ENCODE measurements at places on chromosomes 4 and X.

DNA sequence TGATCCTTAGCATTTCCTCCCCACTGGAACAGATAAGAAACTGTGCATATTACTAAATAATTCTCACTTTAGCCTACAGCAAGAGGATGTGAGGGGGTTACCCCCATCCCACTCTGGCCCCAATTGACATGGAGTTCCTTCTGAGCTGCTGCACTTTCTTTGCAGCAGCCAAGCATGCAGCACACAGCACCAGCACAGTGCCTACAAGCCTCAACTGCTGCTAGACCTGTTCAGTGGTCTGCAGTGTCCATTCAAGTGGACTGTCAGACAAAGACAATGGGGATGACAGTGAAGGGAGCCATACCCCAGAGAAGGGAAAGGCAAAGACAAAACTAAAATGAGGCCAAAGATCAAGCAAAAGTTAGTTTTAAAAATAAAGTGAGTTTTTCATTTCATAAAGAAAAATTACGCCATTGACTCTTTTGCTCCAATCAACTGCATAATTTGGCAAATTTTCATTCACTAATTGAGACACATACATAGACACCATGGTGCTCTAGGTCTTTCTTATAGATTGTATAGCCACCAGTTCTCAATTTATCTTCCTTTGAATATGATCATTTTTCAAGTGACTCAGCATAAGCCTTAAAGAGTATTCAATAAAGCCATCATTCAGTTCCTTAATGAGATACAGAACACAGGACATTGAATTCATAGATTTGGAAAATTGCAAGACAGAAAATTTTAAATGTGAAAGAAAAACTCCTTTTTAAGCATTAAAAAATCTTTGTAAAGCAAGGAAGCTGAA is 410.6 kb downstream of the HNRNPD start:
- DNase-seq, result no peak

GRCh38 chr4:113563691-113564378 is 197.7 kb downstream of the CAMK2D start:
- DNase-seq, result no peak

DNA sequence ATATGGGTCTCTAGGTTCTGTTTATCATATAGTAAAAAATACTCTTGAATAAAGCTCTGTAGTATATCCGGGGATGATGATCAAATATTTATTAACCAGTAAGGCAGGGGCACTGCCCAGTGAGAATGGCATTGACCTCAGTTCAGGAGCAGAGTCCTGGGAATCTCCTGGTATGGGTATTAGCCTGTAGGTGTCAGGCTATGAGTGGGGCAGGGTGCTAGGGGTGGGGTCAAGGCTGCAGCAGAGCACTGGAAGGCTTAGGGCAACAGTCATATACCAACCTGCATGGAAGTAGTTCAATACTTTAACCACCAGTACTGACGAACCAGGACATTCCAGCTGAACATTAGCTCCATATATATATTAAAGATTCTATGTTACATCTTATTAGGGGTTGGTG is 220.4 kb upstream of the ANXA3 start:
- no peak for DNase-seq

- no peak for DNase-seq
Observed at GRCh38 chrX:148661035-148661434, 160.6 kb downstream of the AFF2 start.

DNA sequence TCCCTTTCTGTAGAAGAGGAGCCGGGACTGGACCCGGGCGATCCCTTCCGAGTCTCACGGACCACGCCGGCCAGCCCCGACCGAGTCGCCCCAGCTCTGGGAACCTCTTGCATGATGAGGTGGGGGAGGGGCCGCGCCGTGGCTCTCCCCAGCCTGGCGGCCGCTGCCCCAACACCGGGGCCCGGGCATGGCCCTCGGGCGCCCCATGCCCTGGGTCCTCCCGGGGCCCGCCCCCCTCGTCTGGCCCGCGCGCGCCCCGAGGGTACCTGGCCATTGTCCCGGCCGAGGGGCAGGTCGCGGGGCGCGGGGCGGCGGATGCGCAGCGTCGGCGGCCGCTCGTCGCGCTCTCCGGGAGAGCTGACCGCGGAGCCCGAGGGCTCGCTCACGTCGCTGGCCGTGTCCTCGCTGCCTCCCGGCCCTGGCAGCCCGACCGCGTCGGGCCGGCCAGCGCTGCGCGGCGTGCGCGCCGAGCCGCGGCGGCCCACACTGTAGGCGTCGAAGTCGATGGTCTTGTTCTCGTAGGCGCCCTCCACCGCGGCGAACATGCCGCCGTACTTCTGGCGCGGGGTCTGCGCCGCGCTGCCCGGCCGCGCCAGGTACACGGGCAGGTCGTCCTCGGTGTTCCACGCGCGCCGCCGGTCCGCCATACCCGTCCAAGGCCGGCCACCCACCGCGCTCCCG is 423 bp downstream of the CRMP1 start:
- no peak for DNase-seq

GRCh38 chr4:76779740-76780459 is 118.0 kb downstream of the SOWAHB start:
- DNase-seq, result no peak

DNA sequence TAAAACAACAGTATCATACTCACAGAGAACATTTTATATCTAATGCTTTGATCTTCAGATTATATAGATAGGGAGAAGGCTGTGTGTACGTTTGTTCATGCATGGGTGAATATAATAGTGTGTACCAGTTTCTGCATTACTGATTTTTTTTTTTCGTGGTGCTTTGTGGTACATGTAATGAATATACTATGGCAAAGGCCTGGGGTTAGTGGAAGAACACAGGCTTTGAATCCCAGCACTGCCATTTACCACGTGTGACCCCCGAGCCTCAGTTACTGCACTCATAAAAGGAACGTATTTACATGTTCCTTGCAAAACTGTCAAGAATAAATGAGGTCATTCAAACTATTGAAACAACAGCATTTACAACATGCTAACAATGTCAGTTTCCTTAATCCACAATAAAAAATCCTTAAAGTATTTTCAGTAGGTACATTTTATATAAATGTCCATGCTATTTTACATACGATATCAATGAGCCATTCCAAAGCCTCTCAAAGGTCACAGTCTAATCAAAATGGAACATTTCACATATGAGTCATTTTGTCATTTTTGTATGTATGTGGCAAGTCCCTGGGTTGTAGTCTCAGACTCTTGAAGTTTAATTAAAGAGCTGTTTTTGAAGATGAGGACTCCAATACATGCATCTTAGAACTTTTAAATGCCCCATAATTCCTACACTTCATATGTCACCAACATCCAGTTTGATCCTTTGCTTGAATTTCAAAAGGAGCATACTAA is 242.8 kb downstream of the PPP3CA start:
- DNase-seq, result no peak

DNA sequence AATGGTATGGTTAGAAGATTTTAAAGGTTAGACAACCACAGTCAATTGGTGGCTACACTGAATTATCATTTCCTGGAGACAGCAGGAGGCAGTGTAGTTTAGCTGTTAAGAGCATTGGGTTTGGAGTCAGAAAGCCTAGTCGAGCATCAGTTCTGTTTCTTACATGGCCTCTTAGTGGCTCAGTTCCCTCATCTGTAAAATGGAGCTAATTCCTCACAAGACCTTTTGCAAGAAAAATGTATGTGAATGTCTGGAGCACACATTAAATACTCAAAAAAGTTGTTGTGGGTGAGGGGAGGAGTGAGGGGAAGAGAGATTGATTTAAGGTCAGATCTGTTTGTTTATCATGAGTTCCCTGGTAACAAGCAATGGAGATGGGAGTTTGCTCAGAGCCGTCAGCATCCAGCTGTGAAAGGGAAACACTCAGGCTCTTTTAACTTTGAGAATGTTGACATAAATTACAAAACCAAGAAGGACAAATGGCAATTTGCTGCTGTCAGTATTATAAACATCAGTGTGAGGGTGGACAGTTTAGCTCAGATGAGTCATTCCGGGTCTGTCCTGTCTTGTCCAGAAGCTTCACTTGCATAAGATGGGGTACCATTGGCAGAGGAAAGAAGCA is 98.2 kb upstream of the PGRMC2 start:
- no peak for DNase-seq

DNA sequence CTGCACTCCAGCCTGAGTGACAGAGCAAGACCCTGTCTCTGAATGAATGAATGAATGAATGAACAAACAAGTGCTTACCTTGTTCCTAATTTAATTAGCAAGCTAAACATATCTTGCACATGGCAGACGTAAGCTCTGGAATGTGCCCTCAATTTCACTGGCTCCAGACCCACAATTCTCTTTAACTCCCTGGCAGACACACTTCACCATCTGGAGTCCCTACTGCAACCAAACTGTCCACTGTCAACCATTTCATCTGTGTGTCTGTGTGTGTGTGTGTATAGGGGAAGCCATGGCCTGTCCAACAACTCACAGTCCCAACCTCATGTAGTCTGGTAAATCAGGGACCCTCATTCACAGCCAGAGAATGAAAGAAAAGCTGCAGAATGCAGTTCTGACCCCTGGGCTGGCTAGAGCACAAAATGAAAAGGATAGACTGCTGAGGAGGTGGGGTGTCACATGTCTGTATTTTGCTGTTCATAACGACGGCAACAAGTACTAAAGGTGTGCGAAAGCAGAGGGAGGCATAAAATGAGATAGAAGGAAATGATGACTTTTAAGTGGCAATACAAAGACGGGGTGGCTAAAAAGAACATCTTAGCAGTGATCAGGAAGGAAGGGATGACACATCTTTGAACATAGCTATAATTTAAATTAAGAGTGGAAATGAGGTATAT is 114.1 kb downstream of the TSPAN5 start:
- DNase-seq, result no peak

GRCh38 chr4:93764639-93765246 is 63.8 kb upstream of the ATOH1 start:
- DNase-seq, result no peak

DNA sequence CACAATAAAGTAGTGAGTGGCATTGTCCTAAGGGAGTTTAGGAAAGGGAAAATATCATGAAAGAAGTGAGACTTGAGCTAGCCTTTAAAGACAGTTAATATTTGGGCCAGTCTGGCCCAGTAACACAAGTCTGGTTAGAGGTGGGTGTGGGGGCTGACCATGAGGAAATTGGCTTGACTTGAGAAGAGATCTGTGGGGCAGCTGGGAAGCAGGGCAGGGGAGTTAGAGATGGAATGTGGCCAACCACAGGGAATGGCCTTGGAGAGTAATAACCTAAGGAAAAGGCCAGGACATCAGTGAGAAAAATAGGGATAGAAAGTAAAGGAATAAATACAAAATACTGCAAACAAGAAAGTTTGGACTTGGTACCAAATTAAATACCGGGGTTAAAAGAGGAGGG is 71.3 kb downstream of the CLCN5 start:
- DNase-seq, result no peak

DNA sequence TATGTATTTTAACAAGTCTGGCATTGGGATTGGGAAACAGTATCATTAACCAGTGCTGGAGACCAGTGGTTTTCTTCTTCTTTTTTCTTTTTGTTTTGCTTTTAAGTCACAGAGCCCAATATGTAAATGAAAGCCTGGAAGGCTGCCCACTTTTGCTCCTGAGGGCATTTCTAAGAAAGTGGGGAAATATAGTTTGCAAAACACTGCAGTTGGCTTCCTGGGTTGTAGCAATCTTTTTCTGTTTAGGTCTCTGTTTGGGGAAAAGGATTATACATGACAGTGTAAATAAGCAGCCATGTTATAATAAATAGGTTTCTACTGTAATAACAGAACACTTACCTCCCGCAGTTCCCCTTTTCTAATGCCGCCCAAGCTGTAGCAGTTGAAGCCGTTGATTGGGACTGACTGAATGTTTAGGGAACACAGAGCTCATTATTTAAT is 105.5 kb downstream of the TMEM164 start:
- no peak for DNase-seq

DNA sequence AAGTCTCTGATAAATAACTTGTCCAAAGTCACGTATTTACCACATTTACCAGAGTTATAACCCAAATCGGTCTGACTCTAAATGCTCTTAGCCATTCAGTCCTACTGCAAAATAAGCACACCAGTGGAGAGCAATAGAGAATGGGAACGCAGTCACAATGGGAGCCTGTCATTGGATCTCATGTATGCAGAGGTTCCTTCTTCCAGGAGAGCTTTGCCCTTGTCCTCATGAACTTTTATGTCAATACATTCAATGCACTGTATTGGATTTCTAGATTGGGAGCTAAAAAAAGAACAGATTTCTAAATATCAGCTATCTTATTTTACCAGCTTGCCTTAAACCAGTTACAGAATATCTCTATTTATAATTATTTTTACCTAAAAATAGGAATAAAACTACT is 149.1 kb upstream of the CXXC4 start:
- DNase-seq, result no peak

DNA sequence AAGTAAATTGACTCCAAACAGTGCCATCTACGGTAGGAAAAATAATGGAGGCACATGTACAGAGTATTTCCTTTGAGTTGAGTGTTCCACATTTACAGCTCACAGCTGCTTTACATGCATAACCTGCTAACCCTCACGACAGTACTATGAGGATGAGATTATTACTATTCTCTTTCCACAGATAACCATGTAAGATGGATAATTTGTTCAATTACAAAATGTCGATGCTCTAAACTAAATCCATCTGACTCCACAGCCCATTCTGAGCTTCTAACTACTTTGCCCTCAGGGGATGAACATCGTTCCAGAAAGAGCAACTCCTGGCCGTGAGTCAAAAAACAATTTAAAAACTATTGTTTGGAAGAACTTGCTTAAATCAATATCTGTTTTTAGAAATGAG is 330.4 kb upstream of the NWD2 start:
- DNase-seq, result no peak

- DNase-seq, result no peak
Observed at GRCh38 chr4:83151651-83152050, 37.1 kb upstream of the PLAC8 start.

DNA sequence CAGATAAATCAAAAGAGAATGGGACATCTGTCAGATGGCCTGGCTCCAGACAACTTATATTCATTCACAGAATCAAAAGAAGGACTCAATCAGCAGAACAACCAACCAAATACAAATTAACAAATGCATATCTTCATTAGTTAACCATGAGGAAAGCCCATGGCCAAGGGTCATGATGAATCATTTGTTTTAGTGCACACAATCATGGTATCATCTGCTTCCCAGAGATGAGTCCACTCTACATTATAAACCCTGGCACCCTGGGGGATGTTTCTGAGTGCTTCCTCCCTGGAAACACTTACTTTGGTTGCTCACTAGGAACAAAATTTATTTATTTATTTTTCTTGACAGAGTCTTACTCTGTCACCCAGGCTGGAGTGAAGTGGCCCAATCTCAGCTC is 453.3 kb upstream of the HS3ST1 start:
- DNase-seq, result no peak

Data from activated naive CD4-positive, alpha-beta T cell (primary cell).